Esophagus muscularis mucosa (tissue), 4 donors: ENCODE measurements at places on chromosomes 3 and 15. TPM values are rescaled to one million over a fixed set of nuclear protein-coding genes. Genes with fewer than 3 reads are reported as not detected.

GRCh38 chr15:79978655-79979514 lies 7.9 kb upstream of the BCL2A1 start:
- no peak for DNase-seq

DNA sequence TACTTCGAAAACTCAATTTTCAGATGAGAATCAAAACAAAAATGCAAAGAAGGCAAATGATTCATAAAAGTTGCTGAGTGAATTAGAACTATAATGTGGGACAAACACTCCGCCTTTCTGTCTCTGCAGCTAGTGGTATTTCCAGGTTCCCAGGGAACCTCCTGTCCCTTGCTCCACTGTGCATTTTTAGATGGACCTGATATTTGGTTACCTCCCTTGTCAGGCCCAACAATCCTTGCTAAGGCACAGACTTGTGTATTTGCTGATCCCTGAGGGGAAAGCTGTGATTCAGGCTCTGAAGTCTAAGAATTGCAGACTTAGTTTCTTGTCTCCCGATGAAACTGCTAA lies 162.7 kb downstream of the LPP start:
- DNase-seq = no peak

DNA sequence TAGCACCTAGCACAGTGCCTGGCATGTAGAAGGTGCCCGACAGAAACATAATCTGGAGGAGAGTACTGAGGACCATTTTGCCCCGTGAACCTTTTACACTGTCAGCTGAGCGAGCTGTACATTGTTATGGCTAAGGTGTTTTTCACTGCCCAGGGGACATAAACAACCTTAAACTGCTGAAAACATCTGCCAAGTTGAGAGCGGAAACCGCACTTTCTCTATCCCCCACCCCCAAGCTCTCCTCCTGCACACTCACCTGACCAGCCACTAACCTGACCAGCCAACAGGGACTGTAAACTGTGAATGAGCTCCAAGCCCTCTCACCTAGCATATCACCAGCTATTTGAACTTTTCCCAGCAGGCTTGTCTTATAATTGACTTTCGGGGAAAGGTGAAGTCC lies 17.6 kb downstream of the RAB43 start:
- no peak for DNase-seq

LRRC31 gene
- total RNA-seq = not detected

DNA sequence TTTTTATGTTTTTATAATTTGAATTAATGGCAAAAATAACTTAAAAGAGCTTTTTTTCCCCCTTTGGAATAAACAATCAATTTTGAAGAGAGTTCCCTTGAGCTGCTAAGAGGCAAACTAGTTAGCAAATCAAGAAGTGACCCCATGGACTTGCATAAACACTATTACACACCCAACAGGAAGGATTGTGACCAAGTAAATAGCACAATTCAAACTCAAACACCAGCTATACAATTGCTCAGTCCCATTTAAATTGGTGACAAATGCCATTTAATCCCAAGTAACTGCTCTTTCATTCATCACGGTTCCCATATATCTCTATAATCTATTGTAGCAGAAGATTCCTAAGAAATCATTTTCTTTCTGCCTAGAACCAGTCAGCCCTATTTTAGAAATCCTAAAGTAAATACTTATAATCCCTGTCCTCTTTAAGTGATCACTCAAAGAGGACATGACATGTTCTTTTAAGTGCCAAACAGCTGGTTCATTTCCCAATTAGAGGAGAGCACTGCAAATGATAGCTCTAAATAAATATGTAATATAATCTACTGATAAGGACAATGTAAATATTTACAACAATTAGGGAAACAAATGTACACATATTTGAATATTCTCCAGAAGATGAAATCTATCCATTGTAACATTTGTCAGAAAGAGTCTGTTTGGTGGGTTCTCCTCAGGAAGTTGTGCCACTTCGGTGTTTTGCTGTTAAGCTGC lies 137.8 kb upstream of the ADAMTS9 start:
- no peak for DNase-seq

TM6SF1 gene
- total RNA-seq = 5.8 TPM

TP63 gene
- total RNA-seq = under 0.01 TPM

DNA sequence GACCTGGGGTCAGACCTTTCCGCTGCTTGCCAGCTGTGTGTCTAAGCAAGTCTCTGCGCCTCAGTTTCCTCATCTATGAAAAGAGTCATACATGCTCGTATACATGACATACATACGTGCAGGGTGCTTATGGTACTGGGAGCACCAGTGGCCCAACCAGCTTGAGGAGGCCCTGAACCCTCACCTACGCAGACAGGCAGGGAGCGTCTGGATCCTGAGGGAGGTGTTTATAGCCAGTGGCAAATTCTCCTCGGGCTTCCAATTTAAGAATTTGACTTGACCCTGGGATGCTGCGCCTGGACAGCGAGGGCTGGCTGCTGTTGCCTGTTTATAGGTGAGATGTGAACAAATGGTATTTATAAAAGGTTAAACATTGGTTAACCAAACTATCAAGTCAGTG lies 17.7 kb upstream of the FGD5 start:
- no peak for DNase-seq

- DNase-seq = no peak
Observed at GRCh38 chr3:9779721-9780457, 10.1 kb upstream of the CAMK1 start.

GRCh38 chr3:190318666-190319065 lies 3.6 kb downstream of the CLDN1 start:
- DNase-seq = no peak

GRCh38 chr3:147945968-147946519 lies 536.9 kb downstream of the ZIC1 start:
- DNase-seq = no peak

RTP1 gene
- not detected for total RNA-seq

- DNase-seq = peak; percentile 91
Observed at GRCh38 chr15:99442252-99442897, 123.4 kb upstream of the MEF2A start.

TMC3 gene
- 0.52 TPM for total RNA-seq

DNA sequence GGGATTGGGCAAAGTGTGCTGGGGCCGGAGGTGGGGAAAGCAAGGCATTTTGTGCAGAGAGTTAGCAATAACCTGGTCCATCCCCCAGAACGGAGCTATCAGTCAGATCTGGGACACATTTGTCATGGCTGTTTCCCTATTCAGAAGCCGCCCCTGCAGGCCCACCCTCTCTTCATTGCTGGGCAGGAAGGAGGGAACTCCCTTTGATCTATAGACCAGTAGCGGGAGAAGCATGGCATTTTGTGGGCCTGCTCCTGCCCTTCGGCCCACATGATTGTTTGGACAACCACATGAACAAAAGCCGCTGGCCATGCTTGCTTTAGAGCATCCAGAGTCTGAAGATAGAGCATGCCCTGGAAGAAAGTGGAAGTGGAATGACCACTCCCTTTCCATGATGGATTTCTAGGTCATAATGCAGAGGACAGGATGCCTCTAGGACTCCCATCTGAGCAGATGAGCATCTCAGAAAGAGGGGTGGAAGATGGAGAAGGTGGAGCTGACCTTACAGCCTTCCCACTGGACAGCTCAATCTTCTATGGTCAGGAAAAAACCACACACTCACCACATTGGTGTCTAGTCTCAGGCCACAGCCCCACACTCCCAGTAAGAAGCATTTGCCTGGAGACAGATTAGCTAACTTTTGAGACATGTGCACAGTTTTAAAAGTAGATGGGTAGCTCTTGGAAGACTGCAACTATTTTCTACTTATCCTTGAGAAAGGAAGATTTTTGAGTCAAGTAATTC lies 11.9 kb upstream of the LRTM1 start:
- DNase-seq = no peak
